ENCODE measurements at places on chromosomes 12 and 14.

DNA sequence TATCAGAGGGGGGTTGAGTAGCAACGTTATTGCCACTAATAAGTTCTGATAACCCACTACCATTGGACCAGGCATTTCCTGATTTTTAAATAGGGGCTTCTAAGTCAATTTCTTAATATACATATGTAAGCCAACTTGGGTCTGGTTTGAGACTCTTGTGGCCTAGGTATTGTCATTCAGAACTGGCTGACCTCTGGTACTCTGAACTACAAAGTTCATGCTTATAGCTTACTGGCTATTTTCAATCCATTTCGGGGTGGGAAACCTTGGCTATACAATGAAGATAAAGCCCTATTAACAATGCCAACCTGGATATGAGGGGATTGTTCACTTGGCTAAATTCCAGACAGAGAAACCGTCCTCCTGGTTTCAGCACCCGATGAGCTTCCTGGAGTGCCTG lies 8.7 kb downstream of the DYNLL1 start:
- no peak for DNase-seq
- no peak overlapping the region for H3K27ac ChIP-seq
- no peak overlapping the region for H3K4me3 ChIP-seq
- H3K36me3 ChIP-seq = peaks cover 1% of the 10 kb centered on the region

DNA sequence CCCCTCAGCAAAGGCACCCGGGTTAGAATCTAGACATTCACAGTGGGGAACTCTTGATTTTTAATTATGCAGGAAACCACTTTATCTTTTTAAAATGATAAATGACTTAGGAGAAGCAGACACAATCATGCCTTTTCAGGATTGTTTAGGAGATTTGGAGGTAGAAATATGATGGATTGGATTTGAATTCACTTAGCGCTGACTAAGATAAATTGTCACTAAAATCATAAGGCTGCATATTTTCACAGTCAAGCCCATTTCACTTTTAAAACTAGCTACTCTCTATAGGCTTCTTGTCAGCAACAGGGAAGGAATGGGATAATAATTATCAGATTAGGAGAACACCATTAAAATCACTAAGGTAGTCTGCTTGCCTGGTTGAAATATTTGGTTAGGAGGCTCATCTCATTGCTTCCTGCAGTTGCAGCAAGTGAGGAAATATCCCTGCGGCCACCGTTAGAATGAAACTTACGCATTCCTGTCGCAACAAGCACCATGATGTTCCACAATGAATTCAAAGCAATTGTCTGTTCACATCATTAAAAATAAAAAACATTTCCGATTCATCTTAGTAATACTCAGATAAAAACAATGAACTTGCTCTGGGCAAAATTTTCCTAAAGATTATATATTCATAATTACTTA lies 31.9 kb downstream of the DACT1 start:
- H3K4me1 ChIP-seq = no peaks in the 10 kb centered on the region
- H3K27me3 ChIP-seq = no peaks in the 10 kb centered on the region
- no peak overlapping the region for H3K4me3 ChIP-seq
- DNase-seq = no peak
- no peaks in the 10 kb centered on the region for H3K36me3 ChIP-seq

DNA sequence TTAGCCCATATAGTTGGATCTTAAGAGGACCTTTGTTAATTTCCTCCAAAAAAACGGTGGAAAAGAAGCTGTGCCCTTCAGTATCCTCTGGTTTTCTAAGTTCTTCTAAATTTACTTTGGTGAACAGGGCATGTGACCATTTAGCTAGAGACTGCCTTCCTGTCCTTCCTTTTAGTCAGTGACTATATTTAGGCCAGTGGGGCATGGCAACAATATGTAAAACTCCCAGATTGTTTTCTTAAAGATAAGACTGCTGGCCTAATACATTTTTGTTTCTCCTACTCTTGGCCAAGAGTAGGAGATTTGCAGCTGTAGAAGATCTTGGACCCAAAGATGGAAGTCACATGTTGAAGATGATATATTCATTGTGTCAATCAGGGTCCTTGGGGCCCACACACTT lies 325.1 kb upstream of the DCN start:
- DNase-seq = no peak
- no peaks in the 10 kb centered on the region for H3K4me1 ChIP-seq
- H3K27ac ChIP-seq = no peak overlapping the region
- H3K27me3 ChIP-seq = no peaks in the 10 kb centered on the region

- H3K4me1 ChIP-seq = no peaks in the 10 kb centered on the region
- H3K27me3 ChIP-seq = no peaks in the 10 kb centered on the region
- no peaks in the 10 kb centered on the region for H3K36me3 ChIP-seq
- H3K27ac ChIP-seq = no peak overlapping the region
- no peak overlapping the region for H3K4me3 ChIP-seq
Observed at GRCh38 chr12:30913323-30913722, 13.2 kb upstream of the TSPAN11 start.

DNA sequence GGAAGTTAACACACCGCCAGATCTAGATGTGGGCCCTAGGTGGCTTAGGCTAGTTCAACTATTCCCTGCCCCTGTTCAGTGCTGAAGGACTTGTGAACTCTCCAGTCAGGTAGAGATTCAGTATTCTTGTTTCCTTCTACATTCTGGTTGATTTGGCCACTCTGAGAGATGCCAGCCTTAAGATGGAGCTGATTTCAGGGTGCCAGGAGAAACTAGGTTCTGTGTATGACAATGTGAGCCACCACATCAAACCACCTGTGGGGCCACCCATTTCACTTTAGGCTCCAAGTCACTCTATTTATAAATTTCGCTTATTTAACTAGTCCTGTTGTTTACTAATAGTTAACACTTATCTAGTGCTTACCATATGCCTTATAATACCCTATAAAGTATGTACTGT lies 26.0 kb downstream of the FRMD6 start:
- no peaks in the 10 kb centered on the region for H3K36me3 ChIP-seq
- DNase-seq = no peak
- no peak overlapping the region for H3K4me3 ChIP-seq
- H3K27ac ChIP-seq = no peak overlapping the region

GRCh38 chr12:56220611-56221231 lies 1.0 kb downstream of the RNF41 start:
- H3K36me3 ChIP-seq = peaks cover 5% of the 10 kb centered on the region
- H3K4me1 ChIP-seq = peaks cover 48% of the 10 kb centered on the region
- DNase-seq = peak; percentile 84
- H3K27ac ChIP-seq = peak overlapping the region; percentile 73

DNA sequence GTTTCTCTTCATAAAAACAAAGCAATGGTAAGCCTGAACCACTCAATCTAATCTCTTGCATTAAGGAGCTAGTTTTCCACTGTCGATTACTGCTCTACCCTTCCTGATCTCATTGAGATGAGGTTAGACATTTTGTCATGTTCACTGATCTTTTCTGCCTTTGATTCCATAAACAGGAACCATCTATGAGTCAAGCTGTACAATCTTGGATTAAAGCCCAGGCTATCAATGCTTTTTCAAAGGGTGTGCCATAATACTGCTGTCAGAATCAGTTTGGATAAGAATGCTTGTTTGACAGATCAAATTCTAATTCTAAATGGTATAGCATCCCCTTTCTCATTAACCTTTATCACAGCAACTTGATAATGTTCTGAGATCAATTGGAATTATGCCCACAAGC lies 16.1 kb downstream of the GRIP1 start:
- no peak overlapping the region for H3K27ac ChIP-seq
- peaks cover 30% of the 10 kb centered on the region for H3K4me1 ChIP-seq
- H3K36me3 ChIP-seq = no peaks in the 10 kb centered on the region
- H3K4me3 ChIP-seq = no peak overlapping the region
- no peak for DNase-seq

- H3K27me3 ChIP-seq = no peaks in the 10 kb centered on the region
- H3K36me3 ChIP-seq = no peaks in the 10 kb centered on the region
- peak overlapping the region; percentile 78 for H3K4me3 ChIP-seq
- peak; percentile 72 for DNase-seq
- peak overlapping the region; percentile 80 for H3K27ac ChIP-seq
Observed at GRCh38 chr12:122022393-122023338, 982 bp downstream of the BCL7A start.

GRCh38 chr14:79543348-79543747 lies 668.0 kb downstream of the DIO2 start:
- DNase-seq = no peak
- H3K27me3 ChIP-seq = no peaks in the 10 kb centered on the region
- H3K36me3 ChIP-seq = no peaks in the 10 kb centered on the region
- no peak overlapping the region for H3K4me3 ChIP-seq

- H3K4me3 ChIP-seq = no peak overlapping the region
- H3K27me3 ChIP-seq = no peaks in the 10 kb centered on the region
- DNase-seq = no peak
- no peaks in the 10 kb centered on the region for H3K4me1 ChIP-seq
- H3K36me3 ChIP-seq = no peaks in the 10 kb centered on the region
- no peak overlapping the region for H3K27ac ChIP-seq
Observed at GRCh38 chr14:87756661-87757060, 236.3 kb downstream of the GALC start.

DNA sequence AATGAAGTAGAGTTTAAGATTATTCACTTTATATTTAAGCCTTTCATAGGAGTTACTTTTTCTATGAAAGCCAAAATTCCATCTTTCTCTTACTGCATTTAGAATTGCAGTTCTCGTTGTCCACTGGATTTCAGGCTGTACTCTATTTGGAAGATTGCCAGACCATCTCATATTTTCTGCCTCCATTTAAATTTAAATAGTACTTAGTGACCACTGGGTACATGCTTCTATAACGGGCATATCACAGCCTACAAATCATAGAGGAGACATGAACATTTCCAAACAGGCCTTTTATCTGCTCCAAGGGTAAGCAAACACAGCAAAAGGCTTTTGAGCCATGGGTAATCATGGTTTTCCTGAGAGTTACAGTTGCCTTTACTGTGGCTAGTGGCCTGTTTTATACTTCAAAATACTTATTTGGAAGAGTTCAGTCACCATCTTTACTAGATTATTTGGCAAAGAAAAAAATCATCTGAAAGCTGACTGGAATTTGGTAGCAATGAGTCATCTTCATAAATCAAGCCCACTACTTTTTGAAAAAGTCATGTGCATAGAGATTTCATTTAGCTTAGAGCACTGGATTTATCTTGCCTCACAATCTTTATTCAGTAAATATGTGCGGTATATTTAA lies 15.7 kb downstream of the ANO6 start:
- no peak overlapping the region for H3K27ac ChIP-seq
- H3K27me3 ChIP-seq = no peaks in the 10 kb centered on the region
- no peaks in the 10 kb centered on the region for H3K4me1 ChIP-seq

DNA sequence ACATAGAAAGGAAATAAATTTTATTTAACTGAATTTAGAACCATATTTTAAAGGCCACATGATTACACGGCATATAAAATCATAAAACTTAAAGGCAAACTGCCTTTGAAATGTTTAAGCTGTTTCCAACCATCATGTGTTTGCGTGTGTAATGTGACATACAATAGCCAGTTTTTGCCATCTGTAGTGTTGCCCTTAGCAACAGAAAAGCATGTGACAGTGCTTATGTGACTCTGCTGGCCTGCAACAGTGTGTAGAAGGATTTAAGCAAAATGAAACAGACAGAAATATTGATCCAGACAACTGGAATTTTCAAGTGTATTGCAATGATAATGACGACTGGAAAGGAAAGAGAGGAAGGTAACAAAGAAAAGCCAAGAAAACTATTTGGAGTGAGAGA lies 49.5 kb downstream of the TSPAN19 start:
- no peaks in the 10 kb centered on the region for H3K27me3 ChIP-seq
- no peaks in the 10 kb centered on the region for H3K36me3 ChIP-seq
- no peak overlapping the region for H3K4me3 ChIP-seq
- no peaks in the 10 kb centered on the region for H3K4me1 ChIP-seq
- no peak for DNase-seq
- no peak overlapping the region for H3K27ac ChIP-seq

- H3K27me3 ChIP-seq = no peaks in the 10 kb centered on the region
- no peaks in the 10 kb centered on the region for H3K36me3 ChIP-seq
- no peaks in the 10 kb centered on the region for H3K4me1 ChIP-seq
Observed at GRCh38 chr14:24058260-24058950, 6.6 kb downstream of the CARMIL3 start.

DNA sequence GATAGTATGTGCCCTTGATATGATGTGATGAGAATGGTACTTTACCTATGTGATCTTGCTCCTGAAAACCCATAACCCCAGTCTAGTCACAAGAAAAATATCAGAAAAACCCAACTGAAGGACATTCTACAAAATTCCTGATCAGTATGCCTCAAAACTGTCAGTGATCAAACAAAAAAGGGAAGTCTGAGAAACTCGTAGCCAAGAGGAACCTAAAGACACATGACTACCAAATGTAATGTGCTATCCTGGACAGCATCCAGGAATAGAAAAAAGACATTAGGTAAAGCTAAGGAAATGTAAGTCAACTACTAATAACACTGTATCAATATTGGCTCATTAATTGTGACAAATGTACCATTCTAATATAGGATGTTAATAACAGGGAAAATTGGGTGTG lies 4.1 kb upstream of the WIF1 start:
- H3K27me3 ChIP-seq = peaks cover 32% of the 10 kb centered on the region
- H3K36me3 ChIP-seq = no peaks in the 10 kb centered on the region
- no peak for DNase-seq
- H3K4me3 ChIP-seq = no peak overlapping the region
